ENCODE measurements at places on chromosomes 3 and 15.
A peak's percentile ranks its signal among the peaks of the same experiment; 100 is the strongest.

- peak; percentile 72 for DNase-seq
These were observed 87.3 kb upstream of the ROPN1 start for GRCh38 chr3:124078953-124079911.

DNA sequence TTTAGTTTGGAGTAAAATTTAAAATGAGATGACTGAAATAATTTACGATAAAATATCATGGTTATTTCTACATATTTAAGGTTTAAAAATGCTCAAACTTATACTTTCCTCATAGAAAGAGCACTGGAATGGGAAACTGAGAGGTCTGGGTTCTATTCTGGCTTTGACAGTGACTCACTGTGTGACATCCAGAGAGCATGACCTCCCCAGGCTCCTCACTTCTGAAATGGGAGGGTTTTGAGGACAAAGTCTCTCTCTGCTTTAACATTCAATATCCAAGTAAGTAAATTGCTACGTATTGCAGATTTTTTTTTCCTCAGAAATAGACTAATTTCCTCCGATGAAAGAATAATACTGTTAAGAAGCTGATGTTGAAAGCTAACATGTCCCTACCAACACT, 234.7 kb downstream of the TIGIT start:
- no peak for DNase-seq

- peak; percentile 4 for DNase-seq
These were observed 960 bp upstream of the KLF13 start for GRCh38 chr15:31325595-31326155.

- DNase-seq: peak; percentile 39
These were observed 9.2 kb downstream of the CSRNP1 start for GRCh38 chr3:39144095-39144747.

DNA sequence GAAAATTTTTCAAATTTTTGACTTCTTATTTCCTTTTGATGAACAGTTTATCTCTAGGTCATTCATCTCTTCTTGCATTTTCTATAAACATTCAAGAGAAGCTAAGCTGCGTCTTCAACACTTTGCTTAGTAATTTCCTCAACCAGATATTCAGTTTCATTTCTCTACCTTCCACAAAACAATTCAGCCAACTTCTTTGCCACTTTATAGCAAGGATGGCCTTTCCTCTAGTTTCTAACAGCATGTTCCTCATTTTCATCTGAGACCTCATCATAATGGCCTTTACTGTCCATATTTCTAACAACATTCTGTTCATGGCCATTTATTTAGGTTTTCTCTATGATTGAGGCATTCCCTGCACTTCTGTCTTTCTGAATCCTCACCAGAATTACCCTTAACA, 90.0 kb downstream of the ARIH1 start:
- no peak for DNase-seq

DNA sequence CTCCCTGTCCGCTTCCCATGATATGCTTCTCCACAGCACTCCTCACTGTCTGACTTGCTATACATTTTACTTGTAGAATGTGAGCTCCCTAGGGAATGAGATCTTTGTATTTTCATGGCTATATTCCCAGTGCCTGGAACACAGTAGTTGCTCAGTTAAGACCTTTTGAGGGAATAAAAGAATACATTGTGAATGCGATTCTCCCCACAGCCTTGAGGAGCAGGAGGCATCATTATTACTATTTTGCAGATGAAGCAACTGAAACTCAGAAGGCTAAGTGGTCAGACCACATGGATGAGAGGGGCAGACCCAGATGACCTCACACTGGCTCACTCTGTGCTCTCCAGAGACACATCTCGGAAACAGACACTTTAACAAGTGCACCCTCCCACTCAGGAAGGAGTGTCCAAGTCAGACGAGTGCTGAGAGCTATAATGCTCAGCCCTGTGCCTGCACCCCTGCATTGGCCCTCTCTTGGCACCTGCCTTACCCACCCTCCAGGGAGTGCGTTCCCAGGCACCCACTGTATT, 46.8 kb downstream of the SST start:
- DNase-seq: no peak

DNA sequence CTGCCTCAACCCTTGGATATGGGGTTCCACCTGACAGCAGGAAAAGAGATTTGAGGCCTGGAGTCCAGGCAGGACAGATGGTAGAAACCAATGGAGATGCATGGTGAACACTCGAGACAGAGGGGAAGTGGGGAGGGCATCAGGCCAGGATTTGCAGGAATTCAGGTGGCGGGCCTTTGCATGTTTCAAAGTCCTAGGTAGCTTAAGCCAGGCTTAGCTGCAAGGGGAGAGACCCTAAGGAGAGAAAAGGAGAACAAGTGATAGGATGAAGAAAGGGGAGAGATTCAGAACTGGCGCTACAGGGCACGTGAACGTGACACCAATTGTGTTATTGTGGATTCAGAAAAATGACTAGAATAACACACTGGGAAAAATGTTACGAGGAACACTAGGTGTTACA, 182.6 kb downstream of the PDZRN3 start:
- DNase-seq: no peak

DNA sequence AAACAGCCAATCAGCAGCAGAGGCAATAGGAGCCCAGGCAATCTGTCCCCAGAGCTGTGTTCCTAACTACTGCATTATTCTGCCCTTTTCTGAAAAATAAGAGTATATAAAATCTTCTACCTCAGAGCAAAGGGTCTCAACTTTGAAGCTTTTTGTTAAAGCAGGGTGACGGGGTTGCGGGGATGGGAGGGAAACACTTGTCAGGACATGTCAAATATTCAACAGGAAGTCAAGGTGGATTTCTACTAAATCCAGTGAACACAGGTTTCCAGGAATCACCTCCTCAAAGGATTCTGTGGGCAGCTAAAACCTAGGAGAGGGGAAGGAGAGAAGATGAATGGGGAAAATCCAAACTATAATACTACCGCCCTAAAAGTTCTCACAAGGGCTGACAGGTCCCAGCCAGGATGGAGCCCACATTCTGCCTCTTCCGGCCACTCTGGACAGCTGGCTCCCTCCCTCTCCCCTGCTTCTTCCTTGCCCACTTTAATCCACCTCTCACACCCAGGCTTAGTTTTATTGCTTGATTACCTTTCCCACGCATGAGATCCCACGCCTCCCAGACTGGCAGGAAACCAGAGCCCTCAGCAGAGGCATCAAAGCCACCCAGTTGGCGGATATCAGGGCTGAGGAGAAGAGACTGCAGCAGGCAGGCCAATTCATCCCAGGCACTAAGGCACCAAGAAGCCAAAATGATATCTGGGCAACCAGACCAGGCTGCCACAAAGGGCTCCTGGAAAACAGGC, 77.2 kb downstream of the OSBPL10 start:
- DNase-seq: no peak

- no peak for DNase-seq
These were observed 3.0 kb downstream of the TRAK1 start for GRCh38 chr3:42094128-42094527.

DNA sequence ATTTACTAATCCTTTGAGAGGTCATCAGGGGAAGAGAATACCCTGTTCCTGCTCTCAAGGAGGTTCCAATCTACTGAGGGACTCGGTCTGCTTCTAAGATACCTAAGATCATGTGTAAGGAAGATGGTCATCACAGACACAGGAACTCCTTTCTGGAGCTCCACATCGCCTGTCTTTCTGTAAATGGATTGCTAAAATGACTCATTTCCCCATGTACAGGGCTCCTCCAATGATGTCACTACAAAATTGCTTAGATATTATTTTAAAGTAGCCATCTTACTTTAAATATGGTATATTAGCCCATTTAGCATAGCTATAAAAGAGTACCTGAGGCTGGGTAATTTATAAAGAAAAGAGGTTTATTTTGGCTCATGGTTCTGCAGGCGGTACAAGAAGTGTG, 206.1 kb upstream of the PROK2 start:
- DNase-seq: no peak

- no peak for DNase-seq
These were observed 14.6 kb downstream of the IP6K2 start for GRCh38 chr3:48702320-48702920.

All from PC-3 (cell line).